ENCODE measurements at places on chromosomes 6 and 20.

DNA sequence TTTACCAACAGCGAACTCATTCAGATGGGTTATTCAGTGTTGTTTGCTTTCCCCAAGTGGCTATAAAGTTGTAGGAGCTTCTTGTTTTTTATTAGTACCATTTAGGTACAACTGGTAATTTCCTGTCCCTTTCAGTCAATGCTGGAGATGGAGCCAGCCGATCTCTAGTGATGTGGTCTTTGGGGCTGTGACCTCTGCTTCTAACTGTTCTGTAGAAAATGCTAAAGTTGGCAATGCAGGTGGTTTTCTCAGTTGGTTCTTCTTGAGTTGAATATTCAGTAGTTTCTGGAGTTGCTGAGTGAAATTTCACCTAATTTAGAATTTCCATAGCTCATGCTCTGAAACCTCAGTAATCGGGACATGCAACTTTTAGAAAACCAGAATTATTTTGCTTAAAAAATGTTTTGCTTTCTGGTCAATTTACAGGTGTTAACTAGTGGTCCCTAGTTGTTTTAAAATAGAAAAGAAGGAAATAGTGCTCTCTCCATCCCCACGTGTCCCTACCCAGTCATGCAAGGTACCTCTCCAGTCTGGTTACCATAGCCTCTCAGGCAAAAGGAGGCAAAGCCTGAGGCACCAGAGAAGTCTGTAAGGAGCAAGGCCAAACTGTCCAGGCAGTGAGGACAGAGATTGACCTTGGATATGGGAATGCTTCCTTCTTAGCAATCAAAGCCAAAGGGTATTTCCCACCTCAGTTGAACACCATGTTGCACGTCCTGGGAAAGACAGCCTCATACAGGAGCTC is 27.3 kb upstream of the GABRR1 start:
- DNase-seq: no peak

DNA sequence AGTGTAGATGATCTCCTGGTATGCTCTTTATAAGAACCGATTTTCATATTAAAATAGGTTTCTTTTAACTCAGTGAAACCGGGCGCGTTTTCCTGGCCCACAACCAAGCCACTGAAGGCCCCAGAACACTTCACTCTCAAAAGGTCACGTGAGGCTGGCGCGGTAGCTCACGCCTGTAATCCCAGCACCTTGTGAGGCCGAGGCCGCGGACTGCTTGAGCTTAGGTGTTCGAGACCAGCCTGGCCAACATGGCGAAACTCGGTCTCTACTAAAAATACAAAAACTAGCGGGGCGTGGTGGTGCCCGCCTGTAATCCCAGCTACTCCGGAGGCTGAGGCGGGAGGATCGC is 402 bp upstream of the TAF8 start:
- DNase-seq: no peak

DNA sequence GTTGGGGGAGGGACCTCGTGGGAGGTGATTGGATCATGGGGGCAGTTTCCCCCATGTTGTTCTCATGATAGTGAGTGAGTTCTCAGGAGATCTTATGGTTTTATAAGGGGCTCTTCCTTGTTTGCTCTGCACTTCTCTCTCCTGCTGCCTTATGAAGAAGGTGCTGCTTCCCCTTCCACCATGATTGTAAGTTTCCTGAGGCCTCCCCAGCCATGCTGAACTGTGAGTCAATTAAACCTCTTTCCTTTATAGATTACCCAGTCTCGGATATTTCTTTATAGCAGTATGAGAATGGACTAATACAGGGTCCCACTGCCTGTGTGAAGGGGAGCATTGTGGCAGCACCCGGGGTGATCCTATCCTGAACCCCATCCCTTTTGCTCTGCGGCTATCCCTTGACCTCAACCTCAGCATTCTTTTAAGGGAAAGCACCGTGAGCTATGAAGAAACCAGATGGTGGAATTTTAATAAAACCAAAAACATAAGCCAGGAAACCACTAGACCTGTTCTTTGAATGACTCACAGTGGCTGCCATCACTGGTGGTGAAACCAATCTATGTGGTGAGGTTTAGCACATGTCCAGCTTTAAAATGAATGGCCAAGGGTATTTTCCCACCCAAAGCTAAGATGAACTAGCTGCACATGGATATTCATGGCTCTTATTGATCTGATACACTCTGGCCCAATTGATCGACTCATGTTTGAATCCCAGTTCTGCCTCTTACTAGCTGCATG is 62.2 kb downstream of the ZDHHC14 start:
- DNase-seq: peak; percentile 38

DNA sequence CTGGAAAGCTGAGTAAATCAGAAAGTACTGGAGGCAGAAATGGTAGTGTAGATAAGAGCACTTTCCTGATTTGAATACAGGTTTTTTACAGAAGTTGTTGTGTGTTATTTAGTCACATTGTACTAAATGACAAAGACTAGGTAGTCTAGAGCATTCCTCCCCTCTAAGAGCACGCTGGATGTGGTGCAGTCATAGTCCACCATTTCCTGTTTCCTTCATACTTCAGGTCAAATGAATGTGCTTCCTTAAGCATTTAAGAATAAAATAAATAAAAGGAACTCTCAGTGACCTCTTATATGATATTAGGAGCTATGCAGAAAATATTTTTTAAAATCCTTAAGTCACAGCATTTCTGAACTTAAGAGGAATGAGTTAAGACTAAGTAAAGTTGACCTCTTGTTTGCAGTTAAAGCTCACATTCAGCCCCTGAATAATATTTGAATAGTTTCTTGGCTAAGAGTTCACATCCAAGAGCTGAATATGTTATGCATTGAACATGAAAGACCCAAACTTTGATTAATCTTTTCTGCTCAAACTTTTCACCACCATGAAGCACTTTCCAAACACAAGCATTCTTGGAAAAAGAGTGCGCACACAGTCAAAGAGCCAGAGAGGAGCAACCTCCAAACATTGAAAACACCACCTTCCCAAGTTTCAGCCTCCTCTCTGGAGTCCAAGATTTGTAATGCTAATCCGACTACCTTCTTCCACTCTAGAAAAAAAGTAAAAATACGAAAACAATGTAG is 53.4 kb upstream of the TMEM30A start:
- DNase-seq: peak; percentile 15

- peak; percentile 80 for DNase-seq
These were observed 68.4 kb downstream of the VEGFA start for GRCh38 chr6:43838276-43839036.

GRCh38 chr6:110731196-110731595 is 84.1 kb downstream of the CDK19 start:
- no peak for DNase-seq

- no peak for DNase-seq
These were observed 27.6 kb upstream of the PI16 start for GRCh38 chr6:36926708-36927513.

GRCh38 chr20:5072756-5073659 is 46.8 kb downstream of the PCNA start:
- DNase-seq: peak; percentile 74

- DNase-seq: no peak
These were observed 28.7 kb downstream of the COX4I2 start for GRCh38 chr20:31666258-31667042.

- DNase-seq: no peak
These were observed 46.6 kb downstream of the CDH22 start for GRCh38 chr20:46261456-46262253.

DNA sequence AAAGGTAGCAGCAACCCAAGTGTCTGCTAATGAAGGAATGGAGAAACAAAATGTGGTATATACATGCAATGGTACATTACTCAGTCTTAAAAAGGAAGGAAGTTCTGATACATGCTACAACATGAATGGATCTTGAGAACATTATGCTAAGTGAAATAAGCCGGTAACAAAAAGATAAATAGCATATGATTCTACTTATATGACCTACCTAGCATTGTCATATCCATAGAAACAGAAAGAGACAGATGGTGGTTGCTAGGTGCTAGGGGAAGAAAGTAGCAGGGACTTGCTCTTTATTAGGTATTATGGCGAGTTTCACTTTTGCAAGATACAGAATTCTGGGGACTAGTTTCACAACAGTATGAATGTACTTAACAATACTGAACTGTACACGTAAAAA is 46.6 kb downstream of the UBR2 start:
- DNase-seq: no peak

DNA sequence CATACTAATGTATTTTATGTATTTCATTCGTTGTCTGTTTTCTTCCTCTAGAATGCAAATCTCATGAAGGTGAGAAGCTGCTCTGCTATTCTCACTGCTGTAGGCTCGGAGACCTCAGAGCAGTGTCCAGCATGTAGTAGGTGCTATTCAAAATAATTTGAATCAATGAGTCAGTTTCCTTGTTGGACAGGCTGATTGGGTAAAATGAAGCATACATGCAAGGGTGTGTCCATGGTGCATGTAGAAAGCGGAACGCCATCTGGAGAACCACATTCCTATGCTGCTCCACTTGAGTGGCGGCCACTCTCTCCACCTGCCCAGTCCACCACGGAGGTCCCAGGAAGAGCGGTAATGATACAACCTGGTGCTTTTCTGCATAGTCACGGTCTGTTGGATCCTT is 412.1 kb downstream of the QKI start:
- no peak for DNase-seq

DNA sequence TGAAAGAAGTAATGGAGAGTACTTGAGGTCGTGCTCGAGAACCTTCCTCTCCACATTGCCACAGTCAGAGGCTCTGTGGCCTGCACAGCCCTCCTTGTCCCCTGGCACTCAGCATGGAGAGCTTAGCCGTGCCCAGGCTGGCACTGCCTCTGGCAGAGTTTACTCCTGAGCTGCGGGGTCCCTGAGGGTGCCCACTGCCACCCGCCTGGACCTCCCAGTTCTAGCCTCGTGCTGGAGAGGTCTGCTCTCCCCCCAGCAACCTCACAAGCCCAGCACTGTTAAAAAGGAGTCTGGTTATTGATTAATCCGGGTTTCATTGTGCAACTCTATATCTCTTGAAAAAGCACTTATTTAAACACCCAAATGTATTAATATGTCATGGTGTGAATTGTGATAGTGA is 226.8 kb downstream of the TMEM242 start:
- no peak for DNase-seq

GRCh38 chr6:90106449-90106848 is 190.2 kb downstream of the BACH2 start:
- DNase-seq: no peak

DNA sequence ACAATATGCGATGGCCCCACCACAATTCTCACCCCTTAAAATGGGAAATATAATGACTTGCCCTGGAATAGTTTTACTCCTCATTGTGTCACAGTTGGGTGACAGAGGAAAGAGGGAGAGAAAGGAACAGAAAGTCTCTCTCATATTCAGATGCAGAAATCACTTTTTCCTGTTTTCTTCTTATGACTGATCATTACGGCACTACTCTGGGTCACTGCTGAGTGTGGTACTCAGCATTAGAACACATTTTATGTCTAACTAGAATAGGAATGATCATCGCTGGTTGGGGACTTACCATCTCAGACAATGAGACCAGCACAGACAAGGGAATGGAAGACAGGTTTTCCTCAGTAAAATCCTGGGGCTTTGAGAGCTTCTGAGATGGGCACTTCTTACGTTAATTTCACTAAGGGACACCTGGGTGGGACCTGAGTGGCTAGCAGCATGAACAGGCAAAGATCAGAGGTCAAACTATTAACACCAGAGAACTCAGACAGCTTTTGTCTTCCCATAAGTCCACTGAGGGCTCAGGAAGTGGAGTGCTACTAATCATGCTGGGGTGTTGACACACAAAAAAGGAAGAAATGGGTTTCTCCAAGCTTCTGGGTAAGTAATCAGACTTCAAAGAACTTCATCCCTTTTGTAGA is 54.9 kb upstream of the ARHGAP18 start:
- DNase-seq: no peak

DNA sequence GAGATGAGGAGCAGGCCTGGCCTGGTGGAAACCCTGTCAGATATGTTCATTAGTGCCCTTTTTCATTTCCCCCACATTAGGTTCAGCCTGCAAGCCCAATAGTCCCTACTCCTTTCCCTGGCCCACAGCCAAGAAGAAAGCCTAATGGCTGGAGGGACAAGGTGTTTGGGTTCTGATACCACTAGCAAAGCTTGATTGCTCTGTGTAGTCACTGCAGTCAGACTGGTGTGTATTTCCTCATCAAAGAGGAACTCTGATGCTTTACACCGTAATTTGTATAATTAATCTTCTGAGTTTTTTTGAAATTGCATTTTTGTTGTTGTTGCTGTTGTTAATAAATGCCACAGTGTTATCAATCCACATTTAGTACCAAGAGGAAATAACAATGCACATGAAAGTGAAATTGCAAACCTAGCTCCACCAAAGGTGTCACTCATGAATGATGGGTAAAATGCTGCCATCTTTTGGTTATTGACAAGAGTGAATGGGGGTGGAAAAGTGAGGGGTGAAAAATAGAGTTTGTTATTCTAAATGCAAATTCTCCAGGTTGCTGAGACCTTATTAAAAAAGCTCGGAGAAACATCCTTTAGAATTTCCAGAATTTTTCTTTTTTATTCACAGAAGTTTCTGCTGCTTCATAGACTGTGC is 320.2 kb upstream of the POU3F2 start:
- no peak for DNase-seq

- DNase-seq: no peak
These were observed 363.9 kb downstream of the KIF16B start for GRCh38 chr20:16209357-16209756.

DNA sequence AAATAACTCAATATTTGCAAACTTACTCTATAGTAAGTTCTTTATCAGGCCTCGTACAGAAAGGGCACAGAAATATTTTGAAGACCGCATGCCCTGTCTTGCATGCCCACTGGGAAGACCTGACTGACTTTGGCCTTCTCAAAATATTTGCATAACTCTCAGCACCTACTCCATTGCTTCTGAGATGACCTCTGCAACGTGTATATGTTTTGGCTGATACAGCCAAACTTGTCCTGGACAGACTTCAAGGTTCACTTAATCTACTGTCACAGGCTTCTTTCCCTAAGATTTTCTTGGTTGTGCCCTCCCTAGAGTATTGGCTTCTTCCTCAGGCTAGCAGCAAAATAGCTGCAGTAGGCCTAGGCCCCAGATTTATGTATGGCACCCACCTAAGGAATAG is 21.5 kb upstream of the SERINC3 start:
- DNase-seq: no peak

GRCh38 chr20:48411245-48411644 is 416.6 kb downstream of the PREX1 start:
- DNase-seq: no peak

DNA sequence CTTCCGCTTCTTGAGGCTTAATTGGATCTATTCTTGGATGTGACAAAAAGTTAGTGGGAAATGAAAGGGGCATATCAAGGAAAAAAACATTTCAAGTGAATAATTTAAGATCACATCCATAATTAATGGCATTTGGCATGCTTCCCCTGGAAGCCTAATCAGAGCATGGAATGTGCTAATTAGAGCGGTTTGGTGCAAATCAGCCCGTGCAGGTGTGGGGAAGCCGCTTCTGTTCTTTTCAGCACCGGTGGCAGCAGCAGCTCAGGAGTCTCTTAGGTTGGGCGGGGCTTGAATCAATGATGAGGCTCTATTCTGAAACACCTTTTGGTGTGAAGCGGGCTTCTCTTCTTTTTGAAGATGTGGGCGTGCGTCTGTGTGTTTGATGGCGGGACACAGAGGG is 301.2 kb downstream of the LRFN2 start:
- no peak for DNase-seq

GRCh38 chr6:89508755-89509563 is 76.0 kb downstream of the ANKRD6 start:
- peak; percentile 8 for DNase-seq

Measured in cardiac fibroblast (primary cell).